Thoracic aorta (tissue), 2 donors: ENCODE measurements at places on chromosomes 1 and 21.

DNA sequence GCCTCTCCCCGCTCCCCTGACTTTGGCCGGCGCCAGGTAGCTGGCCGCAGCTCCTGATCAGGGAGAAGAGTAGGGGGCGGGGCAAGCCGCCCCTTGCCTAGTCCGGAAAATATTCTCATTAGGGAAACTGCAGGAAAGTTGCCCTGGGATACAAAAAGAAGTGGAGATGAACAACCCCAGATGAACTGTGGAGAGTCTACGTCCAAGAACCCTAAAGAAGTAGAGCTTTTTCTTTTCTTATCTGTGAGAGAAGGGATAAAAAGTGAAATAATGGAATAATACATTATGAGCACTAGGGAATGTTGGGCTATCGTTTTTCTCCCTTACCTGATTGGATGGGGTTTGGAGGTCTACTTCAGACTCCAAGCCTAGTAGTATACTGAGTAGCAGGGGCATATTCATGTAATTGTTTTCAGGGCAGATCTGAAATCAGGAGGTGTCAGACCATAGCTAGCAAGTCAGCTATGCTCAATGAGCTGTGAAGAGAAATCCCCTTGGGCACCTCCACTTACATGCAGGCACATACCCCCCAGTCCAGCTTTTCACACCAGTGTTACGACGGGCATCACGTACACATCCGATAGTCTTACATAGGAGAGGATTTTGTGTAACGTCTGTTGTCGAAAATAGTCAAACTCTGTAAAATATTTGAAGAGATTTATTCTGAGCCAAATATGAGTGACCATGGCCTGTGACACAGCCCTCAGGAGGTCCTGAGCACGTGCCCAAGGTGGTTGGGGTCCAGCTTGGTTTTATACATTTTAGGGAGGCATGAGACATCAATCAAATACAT, 1.7 kb upstream of the DUSP10 start:
- no peaks in the 10 kb centered on the region for H3K27me3 ChIP-seq
- H3K36me3 ChIP-seq: no peaks in the 10 kb centered on the region
- peak overlapping the region; percentile 95 for H3K4me3 ChIP-seq

- H3K4me1 ChIP-seq: peaks cover 8% of the 10 kb centered on the region
- no peak overlapping the region for H3K27ac ChIP-seq
- DNase-seq: no peak
- peak overlapping the region; percentile 37 for H3K4me3 ChIP-seq
- no peaks in the 10 kb centered on the region for H3K27me3 ChIP-seq
Observed at GRCh38 chr1:112722601-112723510, 7.7 kb upstream of the PPM1J start.

GRCh38 chr1:27357281-27358037, 9.3 kb downstream of the MAP3K6 start:
- H3K27me3 ChIP-seq: no peaks in the 10 kb centered on the region
- H3K4me1 ChIP-seq: no peaks in the 10 kb centered on the region
- H3K36me3 ChIP-seq: peaks cover 74% of the 10 kb centered on the region

DNA sequence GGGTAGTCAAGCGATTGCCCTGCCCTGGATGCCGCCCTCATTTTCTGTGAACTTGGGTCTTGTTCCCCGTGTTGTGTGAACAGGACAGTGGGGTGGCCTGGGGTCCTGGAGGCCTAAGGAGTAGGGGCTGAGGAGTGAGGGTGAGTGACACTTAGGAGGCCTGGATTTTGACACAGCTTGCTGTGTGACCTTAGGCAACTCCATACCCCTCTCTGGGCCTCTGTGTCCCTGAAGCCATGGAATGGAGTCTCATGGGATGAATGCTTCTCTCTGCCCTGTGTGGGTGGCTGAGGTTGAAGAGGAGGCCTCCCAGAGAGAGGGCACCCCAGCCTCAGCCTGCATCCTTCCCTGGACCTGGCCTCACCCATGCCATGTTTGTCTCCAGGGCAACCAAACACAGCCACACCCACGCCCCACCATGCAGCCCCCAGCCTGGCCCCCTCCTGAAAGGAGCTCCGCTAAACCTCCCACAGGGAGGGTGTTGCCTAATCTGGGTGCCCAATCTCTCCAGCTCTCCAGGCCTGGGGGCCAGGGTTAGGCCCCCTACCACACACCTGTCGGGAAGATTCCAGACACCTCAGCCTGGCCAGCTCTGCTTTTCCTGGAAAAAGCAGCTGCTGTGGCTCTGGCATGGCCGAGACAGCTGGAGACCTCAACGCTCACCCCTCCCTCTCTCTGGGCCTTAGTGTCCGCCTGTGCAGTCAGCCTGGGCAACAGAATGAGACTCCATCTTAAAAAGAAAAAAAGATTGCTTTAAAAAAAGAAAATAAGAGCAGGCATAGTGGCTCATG, 9.9 kb downstream of the MYOM3 start:
- DNase-seq: no peak
- no peak overlapping the region for H3K4me3 ChIP-seq
- H3K27ac ChIP-seq: no peak overlapping the region
- H3K27me3 ChIP-seq: no peaks in the 10 kb centered on the region

- H3K27me3 ChIP-seq: no peaks in the 10 kb centered on the region
- H3K27ac ChIP-seq: no peak overlapping the region
- no peaks in the 10 kb centered on the region for H3K4me1 ChIP-seq
- H3K36me3 ChIP-seq: no peaks in the 10 kb centered on the region
- no peak for DNase-seq
- no peak overlapping the region for H3K4me3 ChIP-seq
Observed at GRCh38 chr1:105686874-105687690, 1369.4 kb upstream of the PRMT6 start.

DNA sequence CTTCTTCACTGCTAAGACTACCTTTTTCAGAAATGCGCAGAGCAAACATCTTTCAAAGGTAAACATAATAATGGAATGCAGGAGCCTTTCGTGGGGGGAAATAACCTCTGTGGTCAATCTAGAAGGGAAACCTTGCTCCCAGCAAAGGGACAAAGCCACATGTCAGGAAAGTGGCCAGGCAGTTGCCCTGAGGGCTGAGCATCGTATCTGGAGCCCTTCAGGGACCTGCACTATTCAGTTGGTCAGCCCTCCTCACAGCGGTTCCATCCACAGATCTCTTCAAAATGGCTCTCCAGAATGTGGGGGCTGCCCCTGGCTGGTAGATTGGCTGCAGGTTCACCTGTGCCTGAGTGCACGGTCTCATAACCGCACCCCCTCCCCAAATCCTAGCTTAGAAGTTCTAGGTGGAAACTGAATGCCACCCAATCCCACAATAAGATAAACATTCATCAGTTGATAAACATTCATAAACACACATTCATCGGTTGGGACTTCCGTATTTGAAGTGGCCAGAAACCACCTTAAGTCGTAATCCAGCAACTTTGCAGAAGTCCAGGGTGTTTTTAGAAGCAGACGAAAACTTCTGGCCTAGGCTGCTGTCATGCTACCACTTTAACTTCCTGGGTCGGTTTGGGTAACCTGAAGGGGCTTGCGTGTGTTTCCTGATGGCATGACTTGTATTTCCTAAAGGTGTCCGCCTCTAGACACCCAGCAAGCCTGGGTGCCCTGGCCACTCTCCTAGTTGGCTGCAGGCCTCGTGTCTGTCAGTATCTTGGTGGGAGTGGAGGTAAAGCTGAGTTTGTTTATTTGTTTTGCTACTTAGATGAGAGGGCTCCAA, 50.5 kb downstream of the RASSF5 start:
- peaks cover 27% of the 10 kb centered on the region for H3K4me1 ChIP-seq
- peak overlapping the region; percentile 15 for H3K27ac ChIP-seq
- DNase-seq: no peak
- H3K4me3 ChIP-seq: peak overlapping the region; percentile 75
- H3K27me3 ChIP-seq: no peaks in the 10 kb centered on the region

GRCh38 chr21:35507181-35507759, 458.2 kb upstream of the RUNX1 start:
- no peaks in the 10 kb centered on the region for H3K36me3 ChIP-seq
- H3K4me1 ChIP-seq: peaks cover 8% of the 10 kb centered on the region
- H3K27me3 ChIP-seq: no peaks in the 10 kb centered on the region
- no peak overlapping the region for H3K4me3 ChIP-seq

- no peak overlapping the region for H3K4me3 ChIP-seq
- no peaks in the 10 kb centered on the region for H3K36me3 ChIP-seq
- H3K27ac ChIP-seq: no peak overlapping the region
- no peaks in the 10 kb centered on the region for H3K4me1 ChIP-seq
Observed at GRCh38 chr1:70195342-70195741, 10.0 kb downstream of the LRRC40 start.

GRCh38 chr1:154533952-154534844, 24.3 kb downstream of the UBE2Q1 start:
- no peak for DNase-seq
- H3K36me3 ChIP-seq: no peaks in the 10 kb centered on the region
- H3K4me1 ChIP-seq: no peaks in the 10 kb centered on the region
- no peaks in the 10 kb centered on the region for H3K27me3 ChIP-seq

GRCh38 chr1:219264561-219264960, 90.9 kb downstream of the LYPLAL1 start:
- no peaks in the 10 kb centered on the region for H3K27me3 ChIP-seq
- DNase-seq: no peak
- no peak overlapping the region for H3K27ac ChIP-seq
- no peaks in the 10 kb centered on the region for H3K4me1 ChIP-seq
- no peak overlapping the region for H3K4me3 ChIP-seq

DNA sequence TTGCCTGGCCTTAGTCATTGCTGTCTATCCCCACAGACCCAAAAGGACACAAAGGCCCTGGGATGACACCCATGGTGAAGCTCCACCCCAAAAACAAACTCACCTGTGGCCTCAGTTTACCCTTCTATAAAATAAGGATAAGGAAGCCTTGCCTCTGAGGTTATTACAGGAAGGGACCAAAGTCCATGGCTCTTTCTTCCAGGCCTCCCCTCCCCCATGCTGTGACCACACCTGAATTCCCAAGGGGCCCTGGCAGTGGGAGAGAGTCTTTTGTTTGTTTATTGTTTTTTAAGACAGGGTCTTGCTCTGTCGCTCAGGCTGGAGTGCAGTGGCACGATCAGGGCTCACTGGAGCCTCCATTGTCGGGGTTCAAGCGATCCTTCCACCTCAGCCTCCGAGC, 10.5 kb upstream of the TNFRSF25 start:
- no peak overlapping the region for H3K27ac ChIP-seq
- H3K4me1 ChIP-seq: no peaks in the 10 kb centered on the region
- no peak for DNase-seq
- H3K36me3 ChIP-seq: peaks cover 11% of the 10 kb centered on the region

DNA sequence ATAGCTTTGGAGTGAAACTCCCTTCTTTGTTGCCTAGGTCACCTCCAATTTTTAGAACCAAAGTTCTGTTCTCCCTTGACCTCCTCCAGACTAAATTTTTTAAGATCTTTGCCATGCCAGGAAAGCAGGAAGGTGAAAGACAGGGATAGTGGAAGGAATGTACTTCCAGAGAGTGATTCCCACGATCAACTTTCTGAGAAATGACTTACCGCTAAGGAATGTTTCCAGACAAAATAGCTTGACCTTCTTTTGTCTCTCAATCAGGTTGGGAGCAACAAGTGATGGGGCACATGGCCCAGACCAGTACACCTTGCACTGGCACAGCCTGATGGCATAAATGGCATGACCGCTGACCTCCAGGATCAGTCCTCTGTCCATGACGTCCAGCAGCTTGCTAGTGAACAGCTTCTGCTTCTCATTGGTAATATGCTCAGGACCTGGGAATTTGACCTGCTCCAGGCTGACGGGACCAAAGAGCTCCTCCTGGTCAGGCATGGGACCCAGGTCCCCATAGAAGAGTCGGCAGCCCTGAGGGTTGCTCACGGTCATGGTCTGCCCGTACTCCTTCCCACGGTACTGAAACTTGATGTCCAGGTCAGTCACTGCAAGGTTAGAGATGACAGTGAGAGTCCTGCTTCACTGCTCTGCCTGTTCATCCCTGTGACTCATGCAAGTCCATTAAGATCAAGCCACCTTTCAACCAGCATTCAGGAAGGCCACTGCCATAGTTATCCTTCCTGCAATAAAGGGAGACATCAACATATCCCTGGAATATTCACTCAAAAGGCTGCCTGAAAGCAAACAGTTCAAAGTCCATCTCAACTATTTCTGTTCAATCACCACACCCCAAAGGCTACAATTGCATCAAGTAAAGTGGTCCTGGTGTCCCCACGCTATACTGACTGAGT, 6.2 kb upstream of the C1orf74 start:
- DNase-seq: no peak
- no peak overlapping the region for H3K4me3 ChIP-seq
- H3K27ac ChIP-seq: no peak overlapping the region
- H3K4me1 ChIP-seq: no peaks in the 10 kb centered on the region
- no peaks in the 10 kb centered on the region for H3K36me3 ChIP-seq

GRCh38 chr1:191290441-191290840, 812.8 kb upstream of the BRINP3 start:
- no peak for DNase-seq
- no peaks in the 10 kb centered on the region for H3K36me3 ChIP-seq
- H3K4me3 ChIP-seq: no peak overlapping the region
- no peak overlapping the region for H3K27ac ChIP-seq

DNA sequence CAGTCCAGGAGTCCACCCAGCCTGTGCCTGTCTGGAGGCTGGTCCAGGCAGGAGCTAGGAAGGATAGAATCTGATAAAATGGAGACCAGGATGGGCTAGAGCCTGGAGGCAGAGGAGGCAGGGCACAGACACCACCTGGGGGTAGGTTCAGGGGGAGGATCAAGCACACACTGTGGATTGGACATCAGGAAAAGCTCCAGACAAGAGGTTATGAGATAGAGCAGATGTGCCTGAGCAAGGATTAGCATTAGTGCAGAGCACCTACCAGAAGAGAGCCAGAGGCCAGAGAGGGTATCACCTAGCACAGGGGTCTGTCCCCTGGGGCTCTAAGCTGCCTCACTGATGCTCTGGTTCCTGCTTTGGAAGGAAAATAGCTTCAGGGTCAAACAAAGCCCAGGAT, 216.7 kb upstream of the ZC3H12A start:
- H3K4me1 ChIP-seq: no peaks in the 10 kb centered on the region
- H3K27me3 ChIP-seq: no peaks in the 10 kb centered on the region
- H3K27ac ChIP-seq: no peak overlapping the region
- no peaks in the 10 kb centered on the region for H3K36me3 ChIP-seq
- no peak overlapping the region for H3K4me3 ChIP-seq

DNA sequence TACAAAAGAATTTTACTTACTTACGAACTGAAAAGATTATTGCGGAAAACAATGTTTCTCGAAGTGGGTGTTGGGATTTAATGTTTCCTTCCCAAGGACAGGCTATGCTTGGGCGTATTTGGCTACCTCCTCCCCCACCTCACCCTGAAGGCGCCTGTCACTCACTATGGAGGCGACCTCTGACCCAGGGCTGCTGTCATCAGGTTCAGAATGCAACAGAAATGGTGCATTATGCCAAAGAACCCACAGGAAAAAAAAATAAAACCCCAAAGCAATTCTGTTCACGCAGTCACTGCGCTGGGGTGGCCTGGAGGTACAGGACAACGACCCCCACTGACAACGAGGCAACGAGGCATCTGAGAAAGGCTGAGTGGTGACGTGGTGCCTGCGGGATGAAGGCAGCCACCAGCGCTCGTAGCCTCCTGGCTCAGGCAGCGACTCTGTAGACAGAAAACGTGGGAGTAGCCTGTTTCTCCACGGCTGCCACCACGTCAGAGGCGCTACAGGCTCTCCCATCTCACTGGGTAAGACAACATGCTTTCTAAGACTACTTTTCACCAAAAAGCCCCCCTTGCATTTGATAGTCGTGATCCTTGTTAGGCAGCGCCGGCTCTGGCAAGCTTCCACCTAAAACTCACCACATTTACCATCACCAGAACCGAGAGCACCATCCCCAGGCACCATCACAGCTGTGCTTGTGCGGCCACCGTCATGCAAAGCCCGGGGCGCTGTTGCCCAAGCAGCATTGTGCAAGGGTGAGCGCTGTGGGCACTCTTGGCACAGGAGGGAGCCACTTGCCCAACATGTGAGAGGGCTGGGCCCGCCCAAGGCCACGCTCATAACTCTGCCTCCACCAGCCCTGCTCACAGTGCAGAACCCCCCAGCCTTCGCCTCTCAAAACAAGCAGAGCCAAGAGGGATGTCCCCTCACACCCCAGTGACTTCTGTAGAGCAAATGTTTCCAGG, 14.3 kb downstream of the NADK start:
- peaks cover 53% of the 10 kb centered on the region for H3K36me3 ChIP-seq
- H3K27me3 ChIP-seq: no peaks in the 10 kb centered on the region
- H3K4me3 ChIP-seq: no peak overlapping the region
- H3K27ac ChIP-seq: no peak overlapping the region
